ENCODE measurements at places on chromosomes 16 and 17.

- DNase-seq, result no peak
Measured at GRCh38 chr16:54462151-54462651, 175.6 kb upstream of the IRX3 start.

DNA sequence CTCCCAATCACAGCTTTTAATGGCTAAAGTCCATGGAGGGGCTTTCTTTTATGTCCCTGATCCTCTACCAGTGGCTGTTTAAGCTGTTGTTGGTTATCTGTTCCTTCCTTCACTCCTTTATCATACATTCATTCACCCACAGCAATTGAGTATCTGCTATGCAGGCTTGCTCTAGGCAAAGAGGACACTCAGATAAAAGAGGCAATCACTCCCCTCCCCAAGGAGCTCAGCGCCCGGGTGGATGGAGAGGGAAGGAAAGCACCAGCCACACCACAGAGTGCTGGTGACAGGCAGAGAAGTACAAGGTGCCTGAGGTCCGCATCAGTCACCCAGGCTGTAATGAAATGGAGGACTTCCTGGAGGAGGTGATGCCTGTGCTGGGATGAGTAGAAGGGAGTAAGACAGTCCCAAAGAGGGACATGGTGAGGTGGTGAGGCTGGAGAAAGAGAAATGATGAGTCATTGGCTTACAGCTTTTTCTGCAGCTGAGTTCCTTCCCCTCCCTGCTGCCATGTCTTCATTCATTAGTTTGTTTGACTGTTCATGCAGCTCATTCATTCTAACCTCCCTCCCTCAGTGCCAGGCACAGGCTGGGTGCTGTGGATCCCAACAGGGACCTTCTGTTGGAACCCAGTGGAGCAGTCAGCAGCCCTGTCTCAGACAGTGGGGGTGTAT, 12.8 kb upstream of the NGFR start:
- DNase-seq, result no peak

GRCh38 chr17:64781014-64781756, 119.1 kb upstream of the SMURF2 start:
- peak; percentile 19 for DNase-seq

- no peak for DNase-seq
Measured at GRCh38 chr16:49355933-49356665, 17.5 kb upstream of the C16orf78 start.

DNA sequence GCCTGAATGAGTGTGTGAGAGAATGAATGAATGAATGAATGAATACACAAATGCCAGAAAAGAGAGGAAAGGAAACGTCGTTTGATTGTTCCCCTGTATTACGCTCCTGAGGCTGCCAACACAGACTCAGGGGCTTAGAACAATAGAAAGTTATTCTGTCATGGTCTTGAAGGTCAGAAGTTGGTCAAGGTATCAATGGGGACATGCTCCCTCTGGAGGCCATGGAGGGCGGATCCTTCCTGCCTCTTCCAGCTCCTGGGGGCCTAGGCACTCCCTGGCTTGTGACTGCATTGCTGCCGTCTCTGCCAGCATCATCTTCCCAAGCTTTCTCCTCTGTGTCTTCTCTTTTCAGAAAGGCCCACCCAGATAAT, 1.5 kb upstream of the SLC38A8 start:
- DNase-seq, result no peak

Data from RWPE1 (cell line).